Renal cortical epithelial cell (primary cell): ENCODE measurements at places on chromosomes 11 and 22. TPM values are rescaled to one million over a fixed set of nuclear protein-coding genes. Genes with fewer than 3 reads are reported as not detected.

DNA sequence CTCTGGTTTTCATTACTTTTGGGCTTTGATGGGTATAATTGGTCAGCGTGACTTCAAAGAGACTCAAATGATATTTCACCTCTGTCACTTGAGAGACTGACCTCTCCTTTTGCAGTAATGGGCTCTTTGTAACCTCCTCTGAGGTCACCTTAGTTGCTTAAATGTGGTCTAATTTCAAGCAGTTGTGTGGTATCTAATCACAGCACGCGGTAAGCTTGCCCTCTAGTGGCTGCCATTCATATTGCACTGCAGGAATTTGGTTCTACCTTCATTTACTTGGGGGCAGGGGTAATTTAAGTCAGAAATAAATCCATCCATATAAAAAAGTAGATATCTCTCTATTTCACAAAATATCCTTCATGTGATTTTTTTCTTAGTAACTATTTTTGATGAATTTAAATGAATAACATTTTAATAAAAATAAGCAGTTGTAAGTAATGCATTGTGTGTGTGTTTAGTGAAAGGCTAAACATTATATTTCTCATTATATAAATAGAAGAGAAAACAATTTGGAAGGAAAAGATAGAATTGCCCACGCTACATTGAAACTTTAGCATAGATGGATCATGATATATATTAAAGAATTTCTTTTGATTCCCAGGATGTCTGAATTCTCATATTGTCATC lies 55.0 kb upstream of the ANO3 start:
- DNase-seq: peak; percentile 62

DNA sequence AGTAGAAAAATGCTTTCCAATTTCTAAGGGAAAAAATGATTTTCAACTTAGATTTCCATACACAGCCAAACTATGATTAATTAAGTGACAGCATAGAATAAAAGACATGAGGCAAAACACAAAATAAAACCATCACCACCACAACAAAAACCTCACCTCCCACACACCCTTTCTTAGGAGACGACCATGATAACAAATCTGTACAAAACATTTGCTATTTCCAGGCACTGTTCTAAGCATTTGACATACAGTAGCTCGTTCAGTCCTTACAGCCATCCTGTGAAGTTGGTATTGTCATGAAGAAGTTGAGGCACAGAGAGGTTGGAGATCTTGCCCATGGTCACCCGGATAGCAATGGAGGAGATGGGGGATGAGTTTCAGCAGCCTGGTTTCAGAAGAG lies 8.7 kb downstream of the SPI1 start:
- no peak for DNase-seq

GAB4 gene
- total RNA-seq: not detected in 2 replicates

- peak; percentile 52 for DNase-seq
These were observed 1.1 kb upstream of the PITPNB start for GRCh38 chr22:27919942-27920755.

NAA40 gene
- total RNA-seq: 7.1 and 25.8 TPM in 2 replicates

DNA sequence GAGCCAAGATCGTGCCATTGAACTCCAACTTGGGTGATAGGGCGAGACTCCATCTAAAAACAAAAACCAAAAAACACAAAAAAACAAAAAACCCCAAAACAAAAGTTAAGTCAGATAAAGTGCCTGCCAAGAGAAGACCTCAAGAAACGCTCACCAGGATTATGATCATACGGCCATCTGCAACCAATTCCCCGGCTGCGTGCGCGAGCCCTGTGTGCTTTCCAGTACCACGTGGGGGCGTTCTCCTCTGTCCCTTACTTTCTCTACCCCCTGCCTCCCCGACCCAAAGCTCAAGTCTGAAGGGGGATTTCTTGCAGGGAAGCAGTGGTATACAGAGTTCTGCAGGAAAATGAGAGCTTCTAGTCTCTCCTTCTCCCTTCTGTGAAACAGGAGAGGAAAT lies 10.5 kb upstream of the RPS19BP1 start:
- no peak for DNase-seq

- peak; percentile 68 for DNase-seq
These were observed 1.2 kb upstream of the CERK start for GRCh38 chr22:46739094-46739870.

PRSS23 gene
- total RNA-seq: 197 and 327 TPM in 2 replicates

- peak; percentile 25 for DNase-seq
These were observed 385.1 kb downstream of the DCDC1 start for GRCh38 chr11:30984442-30984816.

- no peak for DNase-seq
These were observed 35.5 kb downstream of the LRP5 start for GRCh38 chr11:68347841-68348240.

DNA sequence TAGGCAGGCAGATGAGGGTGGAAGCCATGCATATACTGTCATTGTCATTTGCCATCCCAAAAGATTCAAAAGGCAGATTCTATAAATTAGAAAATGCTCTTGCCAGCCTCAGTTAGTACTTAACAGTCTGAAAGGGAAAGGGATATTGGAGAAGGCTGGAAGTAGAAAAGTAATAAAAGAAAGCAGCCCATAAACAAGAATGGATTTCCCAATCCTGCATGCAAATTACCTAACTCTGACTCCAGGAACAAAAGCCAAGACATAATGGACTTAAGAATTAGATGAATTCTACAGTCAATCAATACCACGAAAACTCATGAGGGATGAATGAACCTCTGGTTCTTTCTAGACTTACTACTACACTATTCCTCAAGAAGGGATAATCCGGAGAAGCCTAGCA lies 5.9 kb downstream of the PAK1 start:
- DNase-seq: peak; percentile 78

- no peak for DNase-seq
These were observed 38.4 kb downstream of the ZC3H12C start for GRCh38 chr11:110131386-110132123.

KIAA1671 gene
- total RNA-seq: 15.5 and 31.1 TPM in 2 replicates

DNA sequence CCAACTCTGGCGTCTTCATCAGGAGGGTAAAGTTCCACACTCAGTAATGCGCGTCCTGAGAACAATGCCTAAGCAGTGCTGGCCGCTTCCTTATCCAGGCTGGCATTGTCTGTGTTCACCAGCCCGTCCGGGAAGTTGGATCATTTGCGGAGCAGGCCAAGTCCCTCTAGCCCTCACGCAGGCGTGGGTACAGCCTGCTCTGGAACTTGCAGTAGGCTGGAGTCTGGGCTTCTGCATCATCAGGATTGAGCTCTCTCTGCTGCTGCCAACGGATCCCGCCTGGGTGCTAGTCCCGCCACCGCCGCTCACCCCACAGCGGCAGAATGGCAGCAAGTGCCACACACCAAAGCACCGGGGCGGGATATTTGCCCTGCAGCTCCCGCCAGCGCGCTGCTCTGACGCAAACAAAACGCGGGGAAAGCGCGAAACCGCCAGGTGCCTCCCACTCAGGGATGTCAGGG lies 29.0 kb downstream of the GLYATL1 start:
- peak; percentile 73 for DNase-seq

GRCh38 chr11:88494848-88495247 lies 157.3 kb upstream of the CTSC start:
- DNase-seq: no peak

ARRB1 gene
- 3.6 and 6.7 TPM in 2 replicates for total RNA-seq

- peak; percentile 81 for DNase-seq
These were observed 155.3 kb upstream of the RASSF10 start for GRCh38 chr11:12853652-12854296.

GRCh38 chr22:36069368-36069767 lies 40.7 kb upstream of the RBFOX2 start:
- DNase-seq: no peak

DNA sequence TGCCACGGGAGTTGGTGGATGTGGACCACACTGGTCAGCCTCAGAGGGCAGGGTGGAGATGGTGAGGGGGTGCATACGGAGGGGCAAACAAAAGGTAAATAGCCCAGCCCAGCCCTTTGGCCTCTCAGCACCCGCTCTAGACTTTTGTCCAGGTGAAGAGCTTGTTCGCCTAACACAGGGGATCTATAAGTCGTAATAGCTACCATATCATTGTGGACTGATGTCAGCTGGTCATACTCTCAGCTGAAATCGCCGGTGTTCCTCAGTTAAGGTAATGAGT lies 27.0 kb upstream of the TREH start:
- DNase-seq: no peak
